Activated CD4-positive, alpha-beta T cell treated with anti-CD3 and anti-CD28 coated beads, Interleukin-2, Interleukin-4, amounts not matched to agents 100 ng/mL and 50 ng/mL, durations not matched to agents 16 hours and 8 hours (primary cell): ENCODE measurements at places on chromosomes 2 and 18.
A peak's percentile ranks its signal among the peaks of the same experiment; 100 is the strongest.

DNA sequence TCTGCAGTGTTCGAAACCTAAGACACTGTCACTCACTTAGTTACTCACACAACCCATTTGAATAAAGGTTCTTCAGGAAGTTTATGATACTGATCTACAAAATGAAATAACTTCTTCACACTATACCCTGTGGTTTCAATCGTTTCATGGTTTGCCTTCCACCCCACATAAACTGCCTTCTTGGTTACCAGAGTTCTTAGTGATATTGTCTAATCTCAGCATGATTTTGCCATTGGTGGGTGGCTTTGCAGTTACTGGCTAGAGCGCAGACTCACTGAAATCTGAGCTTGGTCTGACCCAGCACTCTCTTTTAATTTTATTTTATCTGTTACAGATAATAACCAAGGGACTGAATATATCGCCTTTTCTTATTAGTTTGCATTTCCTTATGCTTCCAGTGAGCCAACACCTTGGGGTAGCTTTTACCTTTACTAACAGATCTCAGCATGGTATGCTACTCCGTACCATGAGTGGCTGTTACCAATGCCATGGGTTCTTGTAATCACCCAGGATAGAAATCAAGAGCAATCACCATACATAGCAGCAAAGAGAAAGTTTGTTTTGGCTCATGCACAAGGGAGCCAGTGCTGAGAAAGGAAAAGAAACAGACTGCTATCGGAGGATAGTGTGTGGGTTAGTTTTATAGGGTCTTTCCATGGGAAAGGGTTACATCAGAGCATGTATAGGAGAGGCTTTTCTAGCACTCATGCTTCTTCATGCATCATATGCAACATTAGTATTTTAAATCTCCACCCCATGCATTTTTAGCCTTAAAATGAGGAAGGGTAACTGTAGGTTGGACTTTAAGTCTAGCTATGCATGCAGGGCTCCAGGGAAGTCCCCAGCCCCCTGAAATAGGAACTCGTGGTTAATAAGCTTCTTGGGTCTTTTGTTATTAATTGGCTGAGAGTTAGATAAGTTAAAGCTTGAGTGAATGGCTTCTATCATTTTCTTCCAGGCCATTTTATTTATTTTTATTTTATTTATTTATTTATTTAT, 33.3 kb downstream of the ANXA4 start:
- DNase-seq: peak; percentile 76

GRCh38 chr2:88657131-88657530, 29.9 kb upstream of the EIF2AK3 start:
- no peak for DNase-seq

DNA sequence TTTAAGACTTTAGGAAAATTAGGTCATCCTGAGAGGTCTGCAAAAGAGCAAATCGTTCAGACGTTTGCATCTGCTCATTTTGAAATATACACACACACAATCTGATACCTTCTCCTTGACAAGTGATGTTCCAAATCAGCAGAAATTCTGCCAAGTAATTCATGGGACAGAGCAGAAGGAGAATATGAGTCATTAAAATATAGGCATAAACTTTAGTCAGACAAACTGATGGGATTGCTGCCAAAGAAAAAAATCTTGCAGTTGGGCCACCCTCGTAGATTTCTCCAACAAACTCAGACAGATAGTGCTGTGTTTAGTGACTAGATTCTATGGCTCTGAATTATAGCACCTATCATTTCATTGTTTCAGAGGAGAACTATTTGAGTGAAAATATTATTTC, 336.3 kb downstream of the NYAP2 start:
- DNase-seq: no peak

GRCh38 chr2:133390156-133390555, 178.1 kb downstream of the NCKAP5 start:
- no peak for DNase-seq

GRCh38 chr2:235343869-235344268, 150.0 kb upstream of the AGAP1 start:
- DNase-seq: no peak
